ENCODE measurements at places on chromosomes 7 and 10.

DNA sequence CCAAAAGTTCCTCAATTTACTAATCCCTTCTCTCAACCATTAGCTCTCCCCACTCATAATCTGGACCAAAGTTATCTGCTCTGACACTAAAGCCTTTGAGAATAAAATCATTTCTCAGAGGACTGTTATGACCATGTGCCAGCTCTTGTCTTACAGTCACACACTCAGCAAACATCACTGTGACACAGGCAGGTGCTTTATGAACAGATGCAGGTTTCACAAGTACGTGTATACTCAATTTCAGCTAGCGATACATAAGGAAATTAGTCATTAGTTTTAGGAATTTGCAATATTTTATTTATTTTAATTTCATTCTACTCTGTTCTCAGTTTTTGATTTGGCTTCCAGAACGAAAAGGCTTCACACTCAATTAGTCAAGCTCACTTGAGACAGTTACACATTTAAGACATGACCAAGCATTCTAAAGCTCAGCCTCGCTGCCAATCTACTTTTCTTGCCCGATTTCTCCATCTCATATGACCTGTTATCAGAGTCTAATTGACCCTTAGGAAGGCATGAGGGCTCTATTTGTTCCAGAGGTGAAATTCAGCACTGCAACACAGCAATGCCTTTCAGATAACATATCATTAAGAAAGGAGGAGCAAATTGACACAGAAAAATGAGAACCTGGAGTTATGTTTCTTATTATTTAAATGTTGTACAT, 76.8 kb downstream of the TFEC start:
- no peak for DNase-seq

DNA sequence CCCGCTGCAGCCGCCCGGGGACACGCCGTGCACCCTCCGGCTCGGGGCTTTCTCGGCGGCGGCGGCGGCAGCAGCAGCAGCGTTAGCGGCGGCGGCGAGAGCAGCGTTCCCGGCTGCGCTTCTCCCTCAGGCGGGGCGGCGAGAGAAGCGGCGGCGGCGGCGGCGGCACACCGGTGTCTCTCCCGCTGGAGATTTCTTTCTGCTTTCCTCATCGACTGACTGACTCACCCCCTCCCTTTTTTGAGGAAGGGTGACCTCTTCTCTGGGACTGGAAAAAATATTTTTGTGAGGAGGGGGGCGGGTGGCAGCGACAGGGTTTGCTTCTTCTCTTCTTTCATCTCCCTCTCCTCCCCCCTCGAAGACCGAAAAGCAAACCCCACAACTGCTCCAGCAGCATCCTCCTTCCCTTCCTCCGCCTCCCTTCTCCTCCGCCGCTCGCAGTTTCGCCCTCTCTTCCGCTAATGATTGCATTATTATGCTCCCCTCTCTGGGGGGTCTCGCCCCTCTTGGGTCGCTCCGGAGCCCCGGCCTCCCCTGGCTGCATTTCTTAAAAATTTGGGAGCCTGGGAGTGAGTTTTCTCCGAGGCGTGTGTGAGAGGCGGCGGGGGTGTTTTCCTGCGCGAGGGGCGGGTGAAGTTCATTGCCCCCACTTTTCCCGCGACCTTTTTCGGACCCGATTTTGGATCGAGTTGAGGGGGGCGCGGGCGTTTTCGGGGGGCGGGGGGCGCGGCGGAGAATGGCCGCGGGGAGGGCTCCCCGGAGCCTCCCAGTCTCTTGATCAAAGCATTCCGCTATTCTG, 411 bp downstream of the AUTS2 start:
- peak; percentile 44 for DNase-seq

- DNase-seq = no peak
Observed at GRCh38 chr7:122913608-122914007, 27.3 kb upstream of the CADPS2 start.

GRCh38 chr10:132788180-132788830, 2.4 kb upstream of the NKX6-2 start:
- no peak for DNase-seq

- DNase-seq = no peak
Observed at GRCh38 chr7:20721086-20721810, 65.4 kb downstream of the SP8 start.

DNA sequence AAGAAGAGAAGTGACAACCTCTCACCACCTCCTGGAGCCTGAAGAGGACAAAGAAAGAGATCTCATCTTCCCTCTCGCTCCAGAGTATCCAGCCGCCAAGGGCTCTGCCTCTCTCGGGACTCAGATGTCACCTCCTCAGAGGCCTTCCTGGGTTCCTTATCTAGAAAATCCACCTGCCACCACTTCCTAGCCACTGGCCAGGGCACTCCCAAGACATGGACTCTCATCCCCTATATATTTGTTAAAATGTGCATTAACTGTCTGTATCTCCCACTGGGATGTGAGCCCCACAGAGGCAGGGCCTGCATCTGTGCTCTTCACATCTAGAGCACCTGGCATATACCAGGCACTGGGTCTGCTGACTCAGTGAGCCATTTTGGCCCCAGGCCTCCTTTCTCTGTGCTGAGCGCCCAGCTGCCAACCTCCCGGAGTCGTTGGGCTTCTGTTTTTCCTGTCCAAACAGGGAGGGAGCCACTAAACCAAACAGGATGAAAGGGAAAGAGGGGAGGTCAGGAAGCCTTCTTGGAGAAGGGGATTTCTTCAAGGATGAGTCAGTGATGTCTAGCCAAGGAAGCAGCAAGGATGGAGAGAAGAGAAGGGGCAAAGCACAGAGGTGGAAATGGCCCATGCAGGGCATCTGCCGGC, 58.9 kb downstream of the KCNMA1 start:
- DNase-seq = no peak

- DNase-seq = no peak
Observed at GRCh38 chr10:44801383-44802327, 109.5 kb upstream of the TMEM72 start.

DNA sequence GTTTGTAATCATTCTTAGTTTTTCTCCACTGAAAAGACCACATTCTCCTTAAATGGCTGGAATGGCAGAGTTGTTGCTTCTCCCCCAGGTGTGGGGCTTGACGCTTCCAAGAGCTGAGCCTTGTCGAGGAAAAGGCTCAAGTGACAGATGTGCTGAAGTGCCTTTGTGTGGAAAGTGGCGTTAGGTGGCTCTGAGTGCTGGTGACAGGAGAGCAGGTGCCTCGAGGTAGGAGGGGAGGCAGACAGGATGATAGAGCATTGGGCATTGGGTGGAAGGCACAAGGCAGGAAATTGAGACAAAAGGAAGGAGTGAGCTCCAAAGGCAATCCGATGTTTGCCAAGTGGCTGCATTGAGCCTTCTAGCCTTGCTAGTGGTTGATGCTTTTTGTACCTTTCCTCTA, 6.7 kb downstream of the KIAA1217 start:
- no peak for DNase-seq

DNA sequence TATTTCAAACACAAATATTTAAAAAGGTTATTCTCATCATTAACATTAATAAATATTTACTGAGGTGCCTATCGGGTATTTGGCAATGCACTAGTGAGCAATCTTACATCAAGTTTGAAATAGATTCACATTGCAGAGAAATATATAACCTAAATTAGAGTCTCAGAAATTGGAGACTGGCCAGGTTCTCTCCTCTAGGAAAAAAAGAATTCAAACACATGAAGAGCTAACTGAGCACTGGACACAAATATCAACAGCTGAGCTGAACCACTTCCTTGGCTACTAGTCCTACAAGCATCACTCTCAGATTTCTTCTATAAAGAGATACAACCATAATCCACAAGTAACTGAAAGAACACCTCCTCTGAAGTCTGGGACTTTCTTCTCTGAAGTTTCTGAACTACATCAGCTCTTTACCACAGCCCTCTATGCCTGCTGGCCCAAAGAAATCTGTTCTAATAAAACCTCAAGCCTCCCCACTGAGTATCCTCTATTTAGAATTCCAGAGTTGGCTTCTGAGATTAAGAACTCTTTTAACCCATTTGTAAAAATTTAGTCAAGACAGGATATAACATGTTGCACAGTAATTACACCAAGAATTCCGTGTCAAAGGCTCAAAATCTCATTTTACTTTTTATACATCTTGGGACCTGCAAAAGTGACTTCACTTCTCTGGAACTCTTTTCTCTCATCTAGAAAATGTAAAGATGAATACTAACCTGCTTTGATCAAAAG, 45.2 kb downstream of the MTERF1 start:
- DNase-seq = no peak

DNA sequence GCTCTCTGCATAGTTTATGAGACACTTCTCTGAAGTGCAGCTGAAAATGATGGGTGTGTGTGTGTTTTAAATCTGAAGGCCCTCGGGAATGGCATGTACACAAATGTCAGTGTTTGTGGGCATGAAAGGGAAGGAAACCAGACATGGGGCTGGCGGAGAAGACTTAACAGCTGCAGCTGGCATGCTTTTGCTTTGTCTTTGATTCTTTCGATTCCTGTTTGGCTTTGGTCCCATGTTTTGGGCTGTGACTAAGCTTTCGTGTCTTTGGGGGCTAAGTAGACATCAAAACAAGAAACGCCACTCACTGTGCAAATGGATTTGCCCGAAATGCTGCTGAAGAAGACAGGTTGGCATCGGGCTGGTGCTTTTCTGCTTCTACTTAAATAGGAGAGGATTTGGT, 179.3 kb downstream of the PFKFB3 start:
- DNase-seq = peak; percentile 47

DNA sequence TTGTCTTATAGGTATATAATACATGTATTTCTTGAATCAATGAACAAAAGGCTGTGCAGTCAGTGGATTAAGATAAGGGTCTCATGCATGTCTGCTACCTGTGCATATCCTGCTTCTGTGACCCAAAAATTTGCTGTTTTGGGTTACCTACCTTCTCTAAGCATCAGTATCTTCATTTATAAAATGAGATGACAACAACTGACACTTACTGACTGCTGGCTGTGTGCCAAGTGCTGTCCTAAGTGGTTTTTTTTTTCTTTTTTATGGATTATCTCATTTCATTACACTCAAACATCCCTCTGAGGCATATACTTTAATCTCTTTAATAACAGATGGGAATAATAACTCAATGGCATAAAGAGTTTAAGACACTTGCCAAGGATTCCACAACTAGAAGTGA, 2.1 kb downstream of the PDK4 start:
- no peak for DNase-seq

DNA sequence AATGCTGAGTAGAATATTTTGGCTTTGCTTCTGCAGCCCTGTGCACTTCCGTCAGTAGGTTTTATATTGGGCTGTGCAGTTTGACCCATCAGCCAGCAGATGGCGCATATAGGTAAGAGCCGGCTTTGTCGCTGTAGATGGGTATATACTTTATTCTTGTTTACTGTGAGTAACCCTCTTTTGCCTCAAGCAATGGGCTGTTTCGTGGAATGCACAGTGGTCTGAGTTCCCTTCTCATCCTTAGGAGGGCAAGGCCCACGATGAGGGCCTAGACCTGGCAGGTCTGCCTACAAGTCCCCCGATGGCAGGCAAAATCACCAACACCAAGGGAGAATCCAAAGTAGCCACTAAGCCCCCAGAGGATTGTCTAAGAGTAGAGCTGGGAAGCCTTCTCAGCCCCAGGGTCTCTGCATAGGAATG, 1002.9 kb upstream of the KCND2 start:
- peak; percentile 18 for DNase-seq

- peak; percentile 35 for DNase-seq
Observed at GRCh38 chr10:123583639-123584418, 82.3 kb upstream of the GPR26 start.

GRCh38 chr10:80333983-80334382, 22.6 kb downstream of the DYDC1 start:
- DNase-seq = no peak

- DNase-seq = no peak
Observed at GRCh38 chr7:44824894-44825526, 22.9 kb downstream of the H2AZ2 start.

GRCh38 chr7:29859104-29859503, 52.8 kb downstream of the WIPF3 start:
- no peak for DNase-seq

DNA sequence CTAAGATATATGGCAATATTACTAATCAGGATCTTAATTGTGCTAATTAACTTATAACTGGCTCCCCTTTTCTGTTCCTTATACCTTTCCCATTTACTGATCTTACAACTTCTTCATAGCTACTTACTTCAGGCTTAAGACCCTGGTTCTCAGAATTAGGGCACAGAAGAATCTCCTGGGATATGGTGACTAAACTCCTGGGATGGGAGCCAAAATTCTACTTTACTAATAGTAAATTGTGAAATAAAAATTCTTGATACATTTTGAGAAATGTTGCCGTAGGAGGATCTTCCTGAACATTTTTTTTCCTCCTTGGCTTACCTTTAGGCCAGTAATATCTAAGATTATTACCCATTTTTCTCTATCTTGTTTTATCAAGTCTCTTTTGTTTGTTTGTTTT, 309.5 kb downstream of the ATRNL1 start:
- no peak for DNase-seq

DNA sequence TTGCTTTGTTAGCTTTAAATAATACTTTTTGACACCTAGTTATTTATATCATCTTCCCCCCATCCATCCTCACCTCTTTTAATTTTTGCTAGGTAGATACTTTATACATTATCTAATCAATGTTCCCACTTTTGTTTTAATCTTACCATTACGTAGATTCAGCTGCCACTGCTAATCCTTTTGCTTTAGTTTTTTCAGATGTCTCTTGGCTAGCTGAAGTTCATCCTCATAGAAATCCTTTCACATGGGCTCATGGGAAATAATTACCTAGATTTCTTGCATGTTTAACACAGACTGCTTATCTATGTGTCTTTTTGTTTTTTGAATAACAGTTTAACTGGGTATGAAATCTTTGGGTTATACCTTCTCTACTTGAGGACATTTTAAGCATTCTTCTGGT, 60.1 kb downstream of the ZNRF2 start:
- DNase-seq = no peak

DNA sequence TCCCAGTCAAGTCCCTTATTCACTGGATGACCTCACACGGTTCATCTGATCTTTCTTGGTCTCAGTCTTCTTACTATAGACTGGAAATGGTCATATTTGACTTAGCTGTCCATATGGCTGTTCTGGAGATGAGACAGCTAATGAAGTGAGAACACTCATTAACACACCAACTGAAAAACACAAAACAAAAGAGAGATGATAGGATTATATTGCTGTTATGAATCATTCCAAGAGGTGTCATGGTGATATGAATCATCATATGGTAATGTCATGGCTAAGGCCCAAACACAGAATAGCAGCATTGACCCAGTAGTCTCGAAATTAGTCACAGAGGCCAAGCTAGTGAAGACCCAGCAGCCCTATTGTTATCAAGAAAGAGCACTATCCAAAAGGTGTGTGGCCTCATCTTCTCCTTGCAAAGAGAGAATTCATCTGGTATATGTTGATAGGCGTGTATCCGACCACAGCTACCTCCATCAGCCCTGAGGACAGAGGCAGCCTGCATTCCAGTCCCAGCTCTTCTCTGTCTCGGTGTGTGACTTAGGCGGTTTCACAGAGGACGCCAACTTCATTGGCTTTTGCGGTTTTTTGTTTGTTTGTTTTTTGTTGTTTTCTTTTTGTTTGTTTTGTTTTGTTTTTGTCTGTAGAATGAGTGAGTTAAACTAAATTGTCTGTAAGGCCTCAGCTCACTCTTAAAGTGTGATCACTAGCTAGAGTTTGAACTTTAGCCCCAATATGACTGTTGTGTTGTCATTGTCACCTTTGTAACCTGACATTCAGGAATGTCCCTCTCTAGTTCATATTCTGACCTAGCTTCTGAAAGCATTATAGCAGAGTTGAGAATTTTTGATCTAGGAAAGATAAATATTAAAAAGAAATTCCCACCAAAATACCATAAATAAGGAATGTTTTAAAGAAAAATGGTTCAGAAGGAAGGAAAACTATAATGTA, 97.4 kb upstream of the PDCD4 start:
- no peak for DNase-seq

GRCh38 chr7:44685723-44686122, 62.9 kb upstream of the ZMIZ2 start:
- DNase-seq = no peak
